ENCODE measurements at places on chromosomes 3 and 15. TPM values are rescaled to one million over a fixed set of nuclear protein-coding genes. Genes with fewer than 3 reads are reported as not detected.

The MORC1 gene
- total RNA-seq: not detected

The GOLGA8J gene
- total RNA-seq: not detected

- H3K27ac ChIP-seq: no peak overlapping the region
- H3K36me3 ChIP-seq: no peaks in the 10 kb centered on the region
- peaks cover 12% of the 10 kb centered on the region for H3K4me1 ChIP-seq
- no peaks in the 10 kb centered on the region for H3K27me3 ChIP-seq
- DNase-seq: no peak
- no peak overlapping the region for H3K4me3 ChIP-seq
These were observed 154.9 kb downstream of the SSR3 start for GRCh38 chr3:156400062-156400461.

- H3K27me3 ChIP-seq: no peaks in the 10 kb centered on the region
- no peaks in the 10 kb centered on the region for H3K36me3 ChIP-seq
- H3K27ac ChIP-seq: no peak overlapping the region
- no peaks in the 10 kb centered on the region for H3K4me1 ChIP-seq
- no peak overlapping the region for H3K4me3 ChIP-seq
These were observed 7.1 kb downstream of the MYEF2 start for GRCh38 chr15:48170981-48171380.

DNA sequence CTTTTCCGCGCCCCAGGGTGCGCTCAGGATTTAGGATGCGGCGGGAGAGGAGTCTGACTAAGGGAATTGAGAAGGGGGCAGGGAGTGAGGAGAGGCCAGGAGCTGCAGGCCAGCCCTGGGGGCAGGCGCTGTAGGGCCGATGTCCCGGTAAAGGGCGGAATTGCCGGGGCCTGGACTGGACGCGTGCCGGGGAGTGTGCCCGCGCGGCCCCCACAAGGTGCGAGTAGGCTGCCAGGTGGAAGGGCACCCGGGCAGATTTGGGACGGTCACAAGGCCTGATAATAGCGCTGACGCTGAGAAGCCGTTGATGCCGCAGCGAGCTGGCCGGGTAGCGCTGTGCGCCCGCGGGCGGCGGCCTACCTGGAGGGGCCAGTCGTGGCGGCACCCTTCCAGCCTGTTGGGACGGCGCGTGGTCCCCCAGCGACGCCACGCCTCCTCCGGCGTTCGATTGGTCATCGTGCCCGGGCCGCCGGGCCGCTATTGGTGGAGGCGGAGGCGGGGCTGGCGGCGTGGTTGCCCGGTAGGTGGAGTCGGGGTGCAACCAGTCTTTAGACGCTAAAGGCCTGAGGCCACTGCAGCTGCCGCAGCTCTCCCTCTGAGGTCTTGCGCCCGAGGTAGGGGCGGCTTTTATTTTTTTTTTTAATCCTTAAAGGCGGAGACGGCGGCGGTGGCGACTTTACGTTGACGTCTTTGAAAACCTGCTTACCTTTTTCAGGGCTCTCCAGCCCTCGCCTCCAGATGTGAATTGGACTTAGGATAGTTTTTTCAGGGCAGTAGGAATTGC lies 903 bp downstream of the SLC25A38 start:
- peaks cover 36% of the 10 kb centered on the region for H3K4me1 ChIP-seq
- DNase-seq: peak; percentile 98
- H3K27ac ChIP-seq: peak overlapping the region; percentile 99
- no peaks in the 10 kb centered on the region for H3K36me3 ChIP-seq
- peak overlapping the region; percentile 75 for H3K4me3 ChIP-seq

DNA sequence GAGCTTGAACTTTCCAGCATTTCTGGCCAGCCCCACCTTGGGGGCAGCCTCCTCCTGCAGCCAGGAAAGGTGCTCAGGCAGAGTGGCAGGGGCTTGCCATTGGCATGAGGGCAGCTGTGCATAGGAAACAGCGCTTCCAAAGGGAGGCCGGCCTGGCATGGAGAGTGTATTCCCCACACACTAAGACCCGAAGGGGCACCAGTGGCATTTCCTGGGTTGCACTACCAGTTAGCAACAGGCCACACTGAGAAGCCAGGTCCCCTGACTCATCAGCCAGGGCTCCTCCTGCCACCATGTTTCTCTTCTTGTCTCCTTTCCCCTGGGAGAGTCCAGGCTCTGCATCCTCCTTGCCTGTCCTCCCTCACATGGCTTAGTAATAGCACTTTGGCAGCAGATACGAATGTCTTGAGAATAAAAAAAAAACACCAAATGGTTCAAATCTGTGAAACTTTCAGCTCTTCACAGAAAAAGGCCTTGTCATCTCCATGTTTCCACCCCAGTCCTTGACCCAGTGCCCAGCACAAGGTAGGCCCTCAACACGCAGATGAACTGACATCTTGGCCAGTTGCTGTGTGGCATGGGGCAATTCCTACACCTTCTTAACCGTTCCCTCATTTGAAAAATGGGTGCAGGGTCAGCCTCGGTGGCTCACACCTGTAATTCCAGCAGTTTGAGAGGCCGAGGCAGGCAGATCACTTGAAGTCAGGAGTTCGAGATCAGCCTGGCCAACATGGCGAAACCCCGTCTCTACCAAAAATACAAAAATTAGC lies 180.4 kb downstream of the SMAD6 start:
- peaks cover 12% of the 10 kb centered on the region for H3K4me1 ChIP-seq
- no peak for DNase-seq

The PDZRN3 gene
- total RNA-seq: 13.6 TPM

The ROPN1 gene
- total RNA-seq: not detected

- no peaks in the 10 kb centered on the region for H3K27me3 ChIP-seq
- peak overlapping the region; percentile 58 for H3K27ac ChIP-seq
- no peak overlapping the region for H3K4me3 ChIP-seq
- 0 out of 2 replicates have a peak, but pooled peaks cover 11% of the 10 kb centered on the region for H3K4me1 ChIP-seq
- H3K36me3 ChIP-seq: no peaks in the 10 kb centered on the region
- no peak for DNase-seq
These were observed 55.1 kb upstream of the TGFBR2 start for GRCh38 chr3:30551266-30551665.

The C3orf85 gene
- total RNA-seq: 0.81 TPM

The CADPS gene
- not detected for total RNA-seq

The WDR5B gene
- 4.7 TPM for total RNA-seq

GRCh38 chr3:48356419-48356818 lies 15.6 kb upstream of the FBXW12 start:
- no peak overlapping the region for H3K4me3 ChIP-seq
- H3K4me1 ChIP-seq: peaks cover 19% of the 10 kb centered on the region
- no peak for DNase-seq
- peak overlapping the region; percentile 84 for H3K27ac ChIP-seq

DNA sequence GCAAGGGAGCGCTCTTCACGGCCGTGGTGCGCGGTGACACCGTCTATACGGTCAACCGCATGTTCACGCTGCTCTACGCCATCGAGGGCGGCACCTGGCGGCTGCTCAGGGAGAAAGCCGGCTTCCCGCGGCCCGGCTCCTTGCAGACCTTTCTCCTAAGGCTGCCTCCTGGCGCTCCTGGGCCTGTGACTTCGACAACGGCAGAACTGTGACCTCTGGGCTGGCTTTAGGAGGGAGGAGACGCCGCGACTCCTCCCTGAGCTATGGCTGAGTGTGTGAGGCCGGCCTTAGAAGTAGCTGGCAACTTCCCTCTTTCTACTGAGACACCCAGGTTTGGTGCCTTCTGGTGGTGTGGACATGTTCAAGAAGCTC lies 1.4 kb downstream of the KBTBD13 start:
- H3K36me3 ChIP-seq: no peaks in the 10 kb centered on the region
- no peak overlapping the region for H3K27ac ChIP-seq
- no peak for DNase-seq
- peaks cover 6% of the 10 kb centered on the region for H3K4me1 ChIP-seq

DNA sequence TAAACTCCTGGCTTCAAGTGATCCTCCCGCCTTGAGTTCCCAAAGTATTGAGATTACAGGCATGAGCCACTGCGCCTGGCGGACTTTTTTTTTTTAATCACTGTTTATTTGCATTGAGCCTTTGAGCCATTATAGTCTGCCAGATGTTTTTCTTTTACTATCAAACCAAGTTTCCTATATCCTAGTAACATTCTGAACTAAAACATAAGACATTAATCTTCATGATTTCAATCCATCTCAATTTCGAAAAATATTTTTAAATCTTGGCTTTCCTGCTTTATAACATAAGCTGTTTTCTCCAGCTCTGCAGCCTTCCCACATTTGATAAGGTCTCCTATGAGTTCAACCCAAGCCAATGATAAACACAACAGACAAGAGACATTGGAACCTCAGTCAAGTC lies 75.4 kb downstream of the UMPS start:
- no peaks in the 10 kb centered on the region for H3K36me3 ChIP-seq
- H3K27ac ChIP-seq: no peak overlapping the region
- no peak overlapping the region for H3K4me3 ChIP-seq
- no peaks in the 10 kb centered on the region for H3K4me1 ChIP-seq
- H3K27me3 ChIP-seq: no peaks in the 10 kb centered on the region
- no peak for DNase-seq

GRCh38 chr15:62212741-62213140 lies 47.7 kb upstream of the C2CD4B start:
- peaks cover 32% of the 10 kb centered on the region for H3K4me1 ChIP-seq
- H3K27ac ChIP-seq: no peak overlapping the region
- no peaks in the 10 kb centered on the region for H3K27me3 ChIP-seq

DNA sequence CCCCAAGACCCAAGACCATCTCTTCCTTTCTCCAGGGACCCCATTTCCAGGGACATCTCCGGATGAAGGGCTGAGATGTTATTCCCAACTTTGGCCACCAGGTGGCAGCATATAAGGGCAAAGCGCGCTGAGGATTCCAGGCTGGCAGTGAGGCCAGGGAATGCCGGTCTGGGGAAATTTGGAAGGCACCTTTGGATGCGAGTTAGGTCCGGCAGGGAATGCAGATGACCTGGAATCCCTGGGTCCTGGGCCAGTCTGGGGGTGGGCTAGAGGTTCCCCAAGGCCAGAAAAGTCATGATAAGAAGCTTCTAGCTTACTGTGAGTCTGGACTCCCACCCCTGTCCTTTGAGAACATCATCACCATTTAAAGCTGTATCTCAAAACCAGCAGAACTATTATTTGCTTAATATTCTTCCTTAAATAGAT lies 1.6 kb upstream of the CHST13 start:
- no peak overlapping the region for H3K4me3 ChIP-seq
- H3K4me1 ChIP-seq: peaks cover 46% of the 10 kb centered on the region
- DNase-seq: peak; percentile 59
- H3K27me3 ChIP-seq: no peaks in the 10 kb centered on the region
- no peak overlapping the region for H3K27ac ChIP-seq
- H3K36me3 ChIP-seq: peaks cover 1% of the 10 kb centered on the region

DNA sequence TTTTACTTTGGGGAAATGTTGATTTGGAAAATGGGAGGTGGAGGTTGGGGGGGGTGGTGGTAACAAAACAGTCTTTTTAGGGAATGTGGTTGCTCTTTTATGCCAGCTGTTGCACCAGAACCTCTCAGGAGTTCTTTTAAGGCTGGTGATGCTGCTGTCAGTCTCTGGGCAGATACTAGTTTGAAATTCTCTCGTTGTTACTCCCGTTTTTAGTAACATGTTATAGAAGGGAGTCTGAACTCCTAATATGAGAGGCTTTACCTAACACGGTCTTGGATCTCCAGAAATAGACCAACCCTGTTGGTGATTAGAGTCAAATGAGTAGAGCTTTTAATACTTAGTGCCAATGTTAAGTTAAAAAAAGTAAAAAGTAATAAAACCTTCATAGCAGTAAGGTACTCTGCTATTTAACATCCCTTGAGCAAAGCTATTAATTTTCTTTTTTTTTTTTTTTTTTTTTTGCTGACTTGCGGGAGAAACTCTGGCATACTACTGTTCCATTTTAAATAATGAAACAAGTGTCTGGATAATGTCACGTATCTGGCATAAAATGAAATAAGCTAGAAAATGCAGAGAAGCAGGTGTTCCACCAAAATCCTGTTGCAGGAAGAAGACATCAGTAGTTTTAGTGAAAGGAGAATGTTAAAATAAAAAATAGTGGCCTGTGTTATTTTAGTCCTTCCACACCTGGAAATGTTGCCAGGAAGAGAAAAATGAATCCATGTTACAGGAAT lies 156.7 kb downstream of the CACNA1D start:
- no peaks in the 10 kb centered on the region for H3K4me1 ChIP-seq
- no peak overlapping the region for H3K4me3 ChIP-seq
- DNase-seq: no peak
- no peaks in the 10 kb centered on the region for H3K27me3 ChIP-seq
- H3K36me3 ChIP-seq: no peaks in the 10 kb centered on the region

DNA sequence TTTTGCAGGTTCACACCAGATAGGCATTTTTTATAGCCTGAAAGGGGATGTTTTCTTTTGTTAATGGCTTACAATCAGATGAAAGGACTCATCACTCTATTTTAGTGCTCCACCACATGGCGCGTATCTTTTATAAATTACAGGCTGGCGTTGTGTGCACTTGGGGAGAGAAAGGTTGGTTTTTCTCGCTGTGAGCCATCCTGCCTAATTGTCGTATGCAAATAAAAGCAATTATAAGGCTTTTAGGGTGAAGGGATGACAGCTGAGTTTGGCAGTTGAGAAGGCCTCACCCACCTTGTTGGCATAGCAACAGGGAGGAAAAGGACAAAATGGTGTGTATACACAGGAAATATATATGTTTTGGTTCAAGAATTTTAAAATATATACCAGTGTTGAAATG lies 268.0 kb downstream of the NR2F2 start:
- H3K27me3 ChIP-seq: no peaks in the 10 kb centered on the region
- H3K36me3 ChIP-seq: no peaks in the 10 kb centered on the region
- H3K4me1 ChIP-seq: no peaks in the 10 kb centered on the region
- no peak for DNase-seq
- no peak overlapping the region for H3K4me3 ChIP-seq
- no peak overlapping the region for H3K27ac ChIP-seq

DNA sequence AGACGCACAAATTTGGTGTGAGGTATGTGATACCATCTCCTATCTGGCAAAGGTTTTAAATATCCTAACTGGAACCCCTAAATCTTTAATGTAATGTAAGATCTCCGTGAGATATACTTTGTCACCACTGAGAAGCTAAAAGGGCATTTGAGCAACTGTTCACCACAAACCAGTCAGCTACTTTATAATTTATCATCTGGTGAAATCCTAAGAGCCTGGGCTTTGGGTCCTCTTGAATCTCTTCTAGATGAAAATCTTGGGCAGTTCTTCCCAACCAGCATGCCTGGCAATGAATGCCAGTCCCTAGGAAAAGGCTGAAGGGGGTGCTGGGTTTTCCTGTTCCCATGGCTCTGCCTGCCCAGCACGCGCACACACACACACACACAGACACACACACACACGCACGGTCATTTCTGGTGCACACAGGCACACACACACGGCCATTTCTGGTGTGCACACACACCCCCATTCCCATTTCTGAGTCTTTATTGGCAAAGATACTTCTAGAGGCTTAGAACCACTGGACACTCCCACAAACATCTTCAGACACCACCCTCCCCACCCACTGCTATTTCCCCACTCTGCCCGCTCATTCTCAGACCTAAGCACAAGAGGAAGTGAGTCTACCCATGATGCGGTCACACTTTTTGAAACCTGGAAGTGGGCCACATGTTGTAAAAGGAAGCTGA lies 72.6 kb downstream of the MYO1E start:
- no peaks in the 10 kb centered on the region for H3K36me3 ChIP-seq
- H3K4me1 ChIP-seq: peaks cover 26% of the 10 kb centered on the region
- H3K27me3 ChIP-seq: no peaks in the 10 kb centered on the region
- DNase-seq: no peak
- peak overlapping the region; percentile 53 for H3K27ac ChIP-seq

The PLCB2 gene
- total RNA-seq: 4.0 TPM

- no peak overlapping the region for H3K27ac ChIP-seq
- H3K27me3 ChIP-seq: no peaks in the 10 kb centered on the region
- no peak for DNase-seq
- no peak overlapping the region for H3K4me3 ChIP-seq
These were observed 12.4 kb downstream of the PIF1 start for GRCh38 chr15:64813075-64813474.

- no peaks in the 10 kb centered on the region for H3K4me1 ChIP-seq
- H3K36me3 ChIP-seq: no peaks in the 10 kb centered on the region
- DNase-seq: no peak
- H3K27me3 ChIP-seq: peaks cover 2% of the 10 kb centered on the region
These were observed 11.9 kb upstream of the LRTM1 start for GRCh38 chr3:54939557-54940300.

Data from Caco-2 (cell line).